ENCODE measurements at places on chromosomes 7 and 10. TPM values are rescaled to one million over a fixed set of nuclear protein-coding genes. Genes with fewer than 3 reads are reported as not detected.

- peak; percentile 44 for DNase-seq
Observed at GRCh38 chr10:24008164-24009091, 200.5 kb upstream of the KIAA1217 start.

DNA sequence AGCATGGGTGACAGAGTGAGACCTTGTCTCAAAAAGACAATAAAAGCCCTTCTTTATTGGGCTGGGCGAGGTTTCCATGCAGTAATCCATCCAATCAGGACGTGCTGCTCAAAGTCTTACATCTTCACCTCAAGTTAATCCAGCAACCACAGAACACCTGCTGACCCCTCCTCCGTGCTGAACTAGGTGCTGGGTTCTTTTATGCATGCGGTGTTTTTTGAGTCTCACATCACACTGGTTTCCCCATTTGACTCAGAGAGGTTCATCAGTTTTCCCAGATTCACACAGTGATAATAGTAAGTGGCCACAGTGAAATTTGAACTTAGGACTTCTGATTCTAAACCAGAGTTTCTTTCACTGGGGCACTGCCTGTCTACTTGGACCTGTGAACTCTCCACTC is 58.3 kb upstream of the GTF2I start:
- no peak for DNase-seq

- no peak for DNase-seq
Observed at GRCh38 chr7:157702311-157703023, 365.7 kb downstream of the DNAJB6 start.

GRCh38 chr7:150511048-150511447 is 3.6 kb upstream of the GIMAP7 start:
- DNase-seq, result no peak

- DNase-seq, result no peak
Observed at GRCh38 chr10:2099321-2099720, 362.0 kb upstream of the ADARB2 start.

GRCh38 chr7:6251653-6252052 is 20.8 kb downstream of the CYTH3 start:
- no peak for DNase-seq

GRCh38 chr7:106959753-106960152 is 84.8 kb upstream of the PRKAR2B start:
- DNase-seq, result no peak

GRCh38 chr7:98294798-98295382 is 13.4 kb downstream of the BRI3 start:
- no peak for DNase-seq

DNA sequence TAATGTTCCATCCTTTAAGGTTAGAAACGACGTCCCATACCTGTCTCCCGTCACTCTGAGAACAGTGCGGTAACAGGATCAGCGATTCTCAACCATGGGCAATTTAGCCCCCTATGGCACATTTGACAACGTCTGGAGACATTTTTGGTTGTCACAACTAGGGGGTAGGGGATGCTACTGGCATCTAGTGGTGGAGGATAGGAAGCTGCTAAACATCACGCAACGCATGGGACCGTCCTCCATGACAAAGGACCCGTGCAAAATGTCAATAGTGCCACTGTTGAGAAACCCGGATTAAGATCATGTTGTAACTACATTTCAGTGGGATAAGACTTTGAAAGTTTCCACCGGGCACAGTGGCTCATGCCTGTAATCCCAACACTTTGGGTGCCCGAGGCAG is 5.0 kb upstream of the PAXIP1 start:
- DNase-seq, result no peak

GRCh38 chr7:90488220-90488619 is 18.8 kb downstream of the PTTG1IP2 start:
- no peak for DNase-seq

GRCh38 chr7:105011831-105012502 is 2.0 kb upstream of the KMT2E start:
- DNase-seq, result no peak

GRCh38 chr10:4181621-4182049 is 396.6 kb upstream of the KLF6 start:
- DNase-seq, result no peak

DNA sequence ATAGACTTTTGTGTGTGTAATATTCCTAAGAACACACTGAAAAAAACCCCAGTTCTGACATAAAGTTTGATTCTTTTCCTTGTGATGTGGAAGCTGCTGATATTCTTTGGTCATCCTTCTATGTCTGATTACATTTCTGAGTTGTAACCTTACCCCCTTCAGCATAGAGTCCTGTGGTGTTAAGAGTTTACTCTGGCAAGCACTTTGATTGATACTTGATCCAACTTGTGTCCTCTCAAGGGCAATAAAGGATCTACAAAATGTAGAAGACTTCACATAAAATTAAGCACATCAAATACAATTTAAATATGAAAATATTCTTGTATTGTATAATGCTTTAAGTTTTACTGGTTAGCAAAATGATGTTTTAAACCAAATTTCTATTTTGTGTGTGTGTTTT is 221.7 kb upstream of the DKK1 start:
- DNase-seq, result no peak

Gene SPDYE1
- 0.62 TPM for polyA plus RNA-seq

Gene TLX1
- polyA plus RNA-seq, result 0.06 TPM

Gene KLLN
- 1.7 TPM for polyA plus RNA-seq

Gene FRAT1
- 4.0 TPM for polyA plus RNA-seq

Gene PLCE1
- polyA plus RNA-seq, result 36.8 TPM

Gene FGFBP3
- 2.0 TPM for polyA plus RNA-seq

Gene ACTL6B
- polyA plus RNA-seq, result not detected

Gene CARD11
- polyA plus RNA-seq, result 1.1 TPM

Gene MAP3K8
- 5.7 TPM for polyA plus RNA-seq

Gene RGR
- not detected for polyA plus RNA-seq

Gene OR6V1
- polyA plus RNA-seq, result not detected

Gene RARRES2
- 49.2 TPM for polyA plus RNA-seq

All from right renal cortex interstitium (tissue), 3 donors.